Astrocyte of the spinal cord (primary cell): ENCODE measurements at places on chromosomes 6 and 20.

- DNase-seq: peak; percentile 74
Measured at GRCh38 chr6:26284537-26285142, 80.4 kb upstream of the BTN3A2 start.

GRCh38 chr20:50434653-50435396, 75.4 kb upstream of the PTPN1 start:
- DNase-seq: peak; percentile 57

DNA sequence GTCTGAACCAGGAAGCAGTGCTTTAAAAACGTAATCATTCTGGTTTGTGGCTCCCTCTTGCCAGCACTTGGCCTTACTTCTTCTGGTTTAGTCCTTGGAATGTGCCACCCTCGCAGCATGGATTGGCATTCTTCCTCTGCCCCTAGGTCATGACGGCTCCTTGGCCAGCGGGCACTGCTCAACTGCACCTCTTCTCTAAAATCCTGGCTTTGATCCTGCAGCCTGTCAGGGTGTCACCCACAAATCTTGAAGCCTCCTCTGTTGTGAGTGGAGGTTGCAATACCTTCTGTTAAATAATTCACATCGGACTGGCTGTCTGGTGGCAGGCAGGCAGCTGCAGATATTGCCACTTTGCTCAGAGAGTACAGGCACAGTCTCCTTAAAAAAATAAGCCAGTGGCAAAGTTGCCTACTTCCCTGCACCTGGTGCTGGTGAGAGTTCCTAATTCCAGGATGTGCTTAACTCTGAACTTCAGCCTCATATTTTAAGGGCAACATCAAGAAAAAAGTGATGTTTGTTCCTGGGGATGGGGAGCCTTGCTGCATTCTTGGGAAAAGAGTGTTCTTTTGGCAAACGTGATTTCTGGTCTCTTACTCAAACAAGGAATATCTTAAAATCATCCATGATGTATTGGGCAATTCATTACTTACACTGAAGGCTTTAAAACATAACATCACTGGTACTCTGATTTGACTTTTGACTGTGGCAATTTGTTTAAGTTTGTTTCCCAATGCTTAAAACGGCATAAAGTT, 179.8 kb downstream of the FOXA2 start:
- DNase-seq: no peak

DNA sequence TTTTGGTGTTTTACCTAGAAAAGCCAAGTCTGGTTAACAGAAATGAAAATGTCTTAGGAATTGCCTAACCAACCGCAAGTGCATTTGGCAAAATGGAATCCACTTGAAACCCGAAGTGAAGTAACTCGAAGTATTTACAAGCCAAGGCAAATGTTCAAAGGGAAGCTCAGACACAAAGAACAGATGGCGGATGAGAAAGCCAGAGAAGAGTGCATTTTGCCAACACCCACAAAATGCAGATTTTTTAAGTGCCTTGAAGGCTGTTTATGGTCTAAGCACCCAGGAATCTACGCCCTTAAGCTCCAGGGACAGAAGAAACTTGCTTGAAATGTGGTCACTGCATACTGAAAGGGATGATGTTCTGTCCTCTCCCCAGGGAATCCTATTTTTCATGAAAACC, 70.0 kb upstream of the TBXT start:
- no peak for DNase-seq

- DNase-seq: no peak
Measured at GRCh38 chr6:136723780-136724179, 68.5 kb downstream of the MAP3K5 start.

GRCh38 chr6:46451343-46451742, 39.9 kb downstream of the RCAN2 start:
- no peak for DNase-seq

DNA sequence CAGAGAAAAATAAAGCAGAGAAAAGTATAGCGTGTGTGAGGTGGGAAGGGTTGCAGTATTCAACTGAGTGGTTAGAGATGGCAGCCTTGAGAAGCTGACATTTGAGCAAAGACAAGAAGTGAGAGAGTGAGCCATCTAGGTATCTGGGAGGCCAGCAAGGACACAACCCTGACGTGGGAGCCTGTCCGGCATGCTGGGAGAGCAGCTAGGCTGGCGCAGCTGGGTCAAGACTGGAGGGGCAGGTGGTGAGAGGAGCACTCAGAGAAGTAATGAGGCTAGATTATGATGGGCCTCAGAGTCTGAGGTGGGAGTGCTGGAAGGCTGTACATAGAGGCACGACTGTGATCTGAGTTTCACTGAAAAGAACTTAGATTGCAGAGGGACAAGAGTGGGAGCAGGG, 12.9 kb downstream of the TTPAL start:
- DNase-seq: no peak

DNA sequence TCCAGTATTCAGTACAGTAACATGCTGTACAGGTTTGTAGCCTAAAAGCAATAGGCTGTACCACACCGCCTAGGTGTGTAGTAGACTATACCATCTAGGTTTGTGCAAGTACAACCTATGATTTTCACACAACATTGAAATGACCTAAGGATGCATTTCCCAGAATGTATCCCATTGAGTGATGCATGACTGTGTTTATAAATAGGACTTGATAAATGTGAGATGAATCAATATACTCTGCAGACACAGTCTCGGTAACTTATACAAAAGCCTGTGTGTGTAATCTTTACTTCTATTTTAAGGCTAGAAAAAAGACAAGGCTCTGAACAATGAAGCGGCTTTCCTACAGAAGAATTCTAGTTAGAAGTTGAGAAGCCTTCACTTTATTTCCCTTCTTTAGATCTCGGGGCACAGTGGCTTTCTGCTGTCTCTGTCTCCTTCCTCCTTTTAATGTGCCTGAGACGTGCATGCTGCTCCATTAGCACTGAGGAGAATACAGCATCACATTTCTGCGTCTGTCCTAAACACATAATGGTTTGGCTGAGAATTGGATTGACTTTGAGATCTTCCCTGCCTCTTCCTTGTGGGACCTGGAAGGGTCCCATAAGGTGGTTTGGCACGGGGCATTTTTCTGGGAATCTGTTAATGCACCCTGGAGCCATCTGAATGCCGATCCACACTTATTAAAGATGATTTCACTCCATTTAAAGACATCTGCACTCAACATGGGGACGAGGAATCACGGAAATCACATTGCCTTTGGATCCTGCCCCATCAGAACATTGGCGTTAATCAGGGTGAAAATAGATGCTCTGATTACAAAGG, 112.5 kb downstream of the SCML4 start:
- no peak for DNase-seq

- DNase-seq: no peak
Measured at GRCh38 chr20:37283530-37284195, 5.8 kb upstream of the MANBAL start.

DNA sequence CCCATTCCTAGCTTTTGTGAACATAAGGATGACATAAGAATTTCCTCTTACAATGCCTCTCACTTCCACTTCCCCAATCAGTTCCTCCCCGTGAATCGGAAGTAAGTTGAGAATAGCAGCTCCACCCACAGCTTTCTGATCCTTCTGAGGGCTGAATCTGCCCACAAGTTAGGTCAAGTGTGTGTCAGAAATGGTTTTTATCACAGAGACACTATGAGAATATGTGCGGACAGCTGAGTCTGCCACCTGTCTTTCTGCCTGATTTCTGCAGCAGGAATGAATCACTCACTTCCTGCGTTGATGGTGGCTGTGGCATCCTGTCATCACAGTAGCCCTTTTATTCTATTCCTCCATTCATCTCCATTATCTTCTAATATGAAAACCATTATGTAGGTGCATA, 70.2 kb downstream of the RIN2 start:
- peak; percentile 59 for DNase-seq

DNA sequence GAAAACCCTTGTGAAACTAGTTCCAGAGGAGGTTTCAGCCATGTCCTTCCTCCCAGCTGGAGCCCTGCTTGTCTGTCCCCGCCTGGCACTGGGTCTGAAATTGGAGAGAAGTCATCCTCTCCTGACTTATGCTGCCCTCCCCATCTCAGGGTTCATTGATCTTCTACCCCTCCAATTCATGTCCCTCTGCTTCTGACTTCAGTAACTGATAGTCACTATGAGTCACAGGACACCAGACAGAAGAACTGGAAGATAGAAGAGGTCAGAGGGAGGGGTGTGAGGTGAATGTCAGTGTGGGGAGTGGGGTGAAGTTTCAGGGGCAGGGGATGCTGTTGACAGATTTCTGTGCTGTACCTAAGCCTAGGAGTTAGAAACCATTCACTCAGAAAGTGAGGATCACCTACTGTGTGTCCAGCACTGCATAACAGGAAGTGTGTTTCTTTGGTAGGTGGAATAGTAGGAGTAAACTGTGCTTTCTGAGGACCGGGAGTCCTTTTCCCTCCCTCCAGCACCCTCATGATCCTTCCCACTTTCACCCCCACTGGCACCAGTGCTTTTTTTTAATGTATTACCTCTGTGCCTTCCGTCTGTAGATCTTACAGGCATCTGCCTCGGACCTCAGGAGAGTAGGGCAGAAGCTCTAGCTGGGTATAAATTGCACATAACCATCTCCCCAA, 627 bp upstream of the RPP21 start:
- no peak for DNase-seq

- DNase-seq: no peak
Measured at GRCh38 chr6:148342100-148342349, 613 bp upstream of the SASH1 start.

DNA sequence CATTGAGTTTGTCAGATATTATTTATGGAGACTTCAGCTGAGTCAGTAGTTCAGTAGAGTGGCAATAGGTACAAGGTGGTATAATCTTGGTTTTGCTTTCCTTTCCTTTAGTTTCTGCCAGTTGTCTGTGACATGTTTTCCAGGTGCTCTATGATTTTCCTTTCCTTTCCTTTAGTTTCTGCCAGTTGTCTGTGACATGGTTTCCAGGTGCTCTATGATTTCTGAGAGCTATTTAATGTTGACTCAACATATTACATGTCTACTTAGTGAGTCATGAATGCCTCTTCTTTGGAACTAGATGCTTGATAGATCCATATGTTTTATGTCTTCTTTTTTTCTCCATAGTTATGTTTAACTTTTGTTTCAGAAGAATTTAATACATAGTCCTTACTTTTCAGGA, 186.4 kb upstream of the DEFB112 start:
- DNase-seq: no peak

- no peak for DNase-seq
Measured at GRCh38 chr20:58790454-58790853, 60.2 kb downstream of the GNAS-AS1 start.

DNA sequence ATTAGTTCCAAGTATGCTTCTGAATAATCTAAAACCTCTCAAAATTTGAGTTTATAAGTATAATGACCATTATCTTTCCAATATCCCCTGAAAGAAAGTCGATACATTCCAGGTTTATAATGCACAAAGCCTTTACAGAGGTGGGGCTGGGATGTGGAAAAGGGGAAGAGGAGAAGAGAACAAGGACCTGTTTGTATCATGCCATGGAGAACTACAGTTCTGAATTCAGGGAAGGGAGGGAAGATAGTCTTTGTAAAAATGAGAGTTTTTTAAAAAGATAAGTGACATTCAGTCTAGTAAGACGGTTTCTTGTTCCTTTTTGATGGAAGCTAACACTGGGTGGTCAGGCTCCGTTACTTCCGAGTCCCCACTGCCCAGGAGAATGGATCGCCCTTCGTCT, 26.1 kb downstream of the ZBTB2 start:
- no peak for DNase-seq

DNA sequence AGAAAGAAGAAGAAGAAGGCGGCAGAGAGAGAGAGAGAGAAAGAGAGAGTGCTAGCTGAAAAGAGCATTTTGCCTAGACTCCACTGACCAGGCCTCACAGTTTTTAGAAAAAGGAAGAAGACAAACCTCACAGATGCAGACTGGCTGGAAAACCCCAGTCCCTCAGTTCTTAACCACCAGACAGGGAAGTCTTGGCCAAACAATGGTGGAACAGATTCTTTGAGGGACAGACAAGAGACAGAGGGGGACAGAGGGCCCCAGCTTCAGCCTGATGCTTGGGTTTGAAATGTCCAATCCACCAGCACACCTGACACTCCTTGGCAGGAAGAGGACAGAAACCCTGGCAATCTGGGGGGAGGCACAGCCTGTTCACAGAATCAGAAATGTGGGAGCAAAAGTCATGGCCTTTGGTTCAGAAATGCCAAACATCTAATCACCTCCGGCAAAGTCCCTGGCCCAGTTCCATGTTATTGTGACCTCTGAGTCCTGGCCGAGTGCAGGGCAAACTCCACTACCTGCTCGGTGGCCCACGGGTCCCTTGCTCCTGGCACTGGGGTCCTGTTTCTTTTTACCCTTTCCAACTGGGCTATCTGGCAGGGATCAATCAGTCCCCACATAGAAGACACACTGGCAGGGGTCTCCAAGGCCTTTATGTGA, 235.2 kb downstream of the LY86 start:
- DNase-seq: no peak

GRCh38 chr6:36592221-36592655, 1.9 kb upstream of the SRSF3 start:
- no peak for DNase-seq

DNA sequence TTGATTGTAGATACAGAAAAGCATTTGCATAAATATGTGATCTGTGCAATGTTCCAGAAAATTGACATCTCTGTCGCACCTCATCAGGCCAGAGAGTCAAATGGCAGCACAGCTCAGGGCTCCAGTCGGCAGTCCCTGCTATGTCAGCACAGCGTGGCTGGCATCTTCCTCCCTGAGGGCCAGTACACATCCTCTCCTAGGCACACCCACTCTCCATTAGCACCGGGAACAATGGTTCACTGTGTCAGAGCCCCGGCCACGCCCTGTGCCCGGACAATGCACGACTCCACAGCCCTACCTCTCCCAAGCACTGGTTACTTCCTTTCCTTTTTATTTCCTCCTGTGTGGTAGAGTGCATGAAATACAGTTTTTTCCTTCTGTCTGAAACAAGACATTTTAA, 114.9 kb downstream of the FOXC1 start:
- no peak for DNase-seq

GRCh38 chr20:35431621-35432429, 6.2 kb downstream of the GDF5 start:
- no peak for DNase-seq

DNA sequence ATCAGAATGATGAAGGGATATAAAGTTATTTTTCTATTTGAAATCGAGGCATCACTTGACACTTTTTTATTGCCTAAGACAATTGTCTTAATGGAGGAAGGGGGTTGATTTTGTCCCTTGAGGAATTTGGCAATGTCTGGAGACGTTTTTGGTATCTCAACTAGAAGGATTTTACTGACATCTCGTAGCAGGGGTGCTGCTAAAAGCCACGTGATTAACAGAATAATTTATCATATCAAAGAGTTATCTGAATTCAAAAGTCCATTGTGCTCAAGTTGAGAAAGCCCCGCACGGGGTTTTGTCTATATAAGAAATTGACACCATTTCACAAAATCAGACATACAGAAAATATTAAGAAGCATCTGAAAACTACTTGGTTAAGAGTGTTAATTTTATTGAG, 1.5 kb upstream of the TAAR6 start:
- no peak for DNase-seq

- DNase-seq: no peak
Measured at GRCh38 chr20:1994627-1995026, 769 bp upstream of the PDYN start.
